ENCODE measurements at places on chromosomes 6 and 20. TPM values are rescaled to one million over a fixed set of nuclear protein-coding genes. Genes with fewer than 3 reads are reported as not detected.
A peak's percentile ranks its signal among the peaks of the same experiment; 100 is the strongest.

DNA sequence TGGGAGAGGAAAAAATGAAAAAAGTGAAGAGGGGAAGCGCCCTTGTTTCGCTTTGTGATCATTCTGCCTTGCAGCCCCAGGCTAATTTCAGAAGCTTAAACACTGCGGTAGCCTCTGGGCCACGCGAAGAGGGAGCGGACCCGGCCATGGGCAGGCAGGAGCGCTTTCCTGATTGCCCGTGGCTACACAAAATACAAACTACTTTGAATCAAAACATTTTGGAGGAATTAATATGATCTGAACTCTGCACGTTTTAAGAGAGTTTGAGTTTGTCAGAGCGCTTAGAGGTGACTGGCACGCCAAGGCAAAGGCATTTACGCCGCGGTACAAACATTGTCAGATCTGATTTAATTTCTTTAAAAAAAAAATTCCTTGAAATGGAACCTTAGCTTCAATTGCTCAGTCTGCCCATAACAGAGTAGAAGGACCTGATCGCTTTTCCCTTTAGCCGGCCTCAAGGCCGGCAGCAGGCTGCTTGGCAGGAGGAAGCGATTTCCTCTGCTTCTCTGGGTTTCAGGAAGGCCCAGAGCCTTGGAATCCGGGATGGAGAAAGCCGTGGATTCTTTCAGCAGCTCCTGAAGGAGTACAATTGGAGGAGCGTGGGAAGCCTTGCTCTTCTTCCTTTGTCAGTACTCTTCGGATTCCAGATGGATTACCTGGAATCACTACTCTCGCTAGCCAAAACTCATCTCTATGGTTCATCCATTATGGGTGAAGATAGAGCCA lies 9.7 kb downstream of the TFAP2D start:
- DNase-seq, result no peak

DNA sequence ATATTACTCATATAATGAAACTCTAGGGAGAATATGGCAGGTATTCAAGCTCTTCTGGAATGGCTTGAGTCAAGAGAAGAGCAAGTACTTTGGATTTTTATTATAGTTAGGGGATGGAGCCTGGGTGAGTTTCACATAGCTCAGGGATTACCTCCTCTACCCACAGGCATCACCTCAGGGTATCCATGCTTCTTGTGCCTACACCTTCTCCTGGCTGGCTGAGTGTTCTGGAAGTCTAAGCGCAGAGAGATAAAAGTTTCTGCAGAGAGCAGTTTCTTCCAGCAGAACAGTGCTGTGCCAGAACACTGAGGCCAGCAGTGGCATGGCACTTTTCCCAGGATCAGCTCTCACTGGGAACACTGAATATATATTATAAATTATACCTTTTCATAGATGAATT lies 199.7 kb upstream of the KCNQ5 start:
- no peak for DNase-seq

- peak; percentile 21 for DNase-seq
Measured at GRCh38 chr20:60011512-60012507, 53.6 kb downstream of the CDH26 start.

- peak; percentile 83 for DNase-seq
Measured at GRCh38 chr6:35583893-35584688, 71.4 kb upstream of the TULP1 start.

DNA sequence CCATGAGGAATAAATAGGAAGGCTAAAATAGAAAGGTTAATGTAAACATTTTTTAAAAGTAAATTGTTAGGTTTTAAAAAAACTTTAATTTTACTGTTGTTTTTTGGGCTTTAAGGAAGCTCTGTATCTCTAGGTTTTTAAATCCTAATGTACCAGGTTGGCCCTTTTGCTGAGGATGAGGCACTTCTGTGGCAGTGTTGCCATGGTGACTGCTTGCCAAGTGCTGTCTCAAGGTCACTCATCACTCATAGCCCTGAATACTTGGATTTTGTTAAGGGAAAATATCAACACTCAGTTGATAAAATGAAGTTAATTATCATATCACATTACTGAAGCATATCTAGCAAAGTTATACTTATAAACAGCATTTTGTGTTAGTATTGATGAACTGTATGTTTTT lies 50.2 kb downstream of the NCOA3 start:
- DNase-seq, result no peak

DNA sequence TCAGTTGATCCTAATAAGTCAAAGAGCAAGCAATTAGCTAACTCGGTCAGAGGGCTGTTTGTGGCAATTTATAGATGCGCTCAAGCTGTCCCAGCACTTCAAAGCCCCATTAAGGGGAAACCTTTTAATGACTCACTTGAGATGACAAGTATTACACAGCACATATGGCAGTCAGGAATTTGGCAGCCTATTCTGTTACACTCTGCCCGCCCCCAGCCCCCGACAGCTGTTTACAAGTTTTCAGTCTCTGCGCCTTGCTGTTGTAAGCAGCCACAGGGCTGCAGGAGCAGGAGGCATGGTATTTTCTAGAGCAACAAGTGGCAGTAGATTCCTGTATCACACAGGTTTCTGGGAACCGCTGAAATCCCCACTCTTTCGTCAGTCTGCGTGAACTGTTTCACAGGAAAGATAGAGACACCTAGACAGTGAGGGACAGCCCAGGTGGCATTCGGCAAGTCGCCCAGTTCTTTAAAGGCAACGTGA lies 263.0 kb downstream of the FOXC1 start:
- DNase-seq, result no peak

DNA sequence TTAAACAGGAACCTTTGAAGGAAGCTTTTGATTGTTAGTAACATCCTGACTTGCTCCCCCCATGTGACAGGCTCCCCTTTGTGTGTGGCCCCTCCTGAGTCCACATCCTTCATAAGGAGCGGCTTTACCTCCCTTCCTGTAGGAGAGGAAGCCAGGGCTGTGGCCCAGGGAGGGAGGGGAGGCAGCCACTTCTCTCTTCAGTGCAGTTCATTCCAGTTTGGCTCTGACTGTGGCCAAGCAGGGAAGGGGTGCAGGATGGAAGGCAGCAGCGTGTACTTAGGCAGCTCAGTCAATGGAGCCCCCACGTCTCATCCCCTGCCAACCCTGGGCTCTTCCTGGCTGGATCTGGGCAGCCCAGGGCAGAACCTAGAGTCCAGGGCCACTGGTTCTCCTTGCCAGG lies 295.2 kb downstream of the QKI start:
- DNase-seq, result no peak

- DNase-seq, result no peak
Measured at GRCh38 chr6:3340894-3341293, 82.1 kb downstream of the PSMG4 start.

LMBRD1 gene
- total RNA-seq, result 30.5 TPM

TBXT gene
- not detected for total RNA-seq
